ENCODE measurements at places on chromosomes 11 and 22. TPM values are rescaled to one million over a fixed set of nuclear protein-coding genes. Genes with fewer than 3 reads are reported as not detected.

DNA sequence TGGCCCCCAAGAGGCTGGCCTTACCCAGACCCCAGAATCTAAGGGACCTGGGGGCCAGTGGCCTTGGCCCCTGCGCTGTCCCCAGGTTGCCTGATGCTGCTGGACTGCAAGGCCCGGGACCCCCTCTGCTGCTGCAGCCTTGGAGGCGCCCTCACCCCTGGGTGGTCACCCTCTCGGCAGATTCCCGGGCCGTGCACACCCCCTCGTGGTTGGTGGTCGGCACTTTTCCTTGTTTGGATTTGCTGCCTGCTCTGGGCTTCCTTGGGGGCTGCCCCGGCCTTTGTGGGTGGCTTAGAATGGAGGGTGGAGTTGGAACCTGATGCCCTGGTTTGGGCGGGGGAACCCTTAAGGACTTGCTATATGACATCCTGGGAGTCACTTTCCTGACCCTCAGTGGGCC, 5.3 kb downstream of the RIN1 start:
- no peak overlapping the region for H3K4me3 ChIP-seq
- H3K36me3 ChIP-seq: no peaks in the 10 kb centered on the region
- no peaks in the 10 kb centered on the region for H3K27me3 ChIP-seq
- no peak overlapping the region for H3K27ac ChIP-seq
- DNase-seq: no peak

DNA sequence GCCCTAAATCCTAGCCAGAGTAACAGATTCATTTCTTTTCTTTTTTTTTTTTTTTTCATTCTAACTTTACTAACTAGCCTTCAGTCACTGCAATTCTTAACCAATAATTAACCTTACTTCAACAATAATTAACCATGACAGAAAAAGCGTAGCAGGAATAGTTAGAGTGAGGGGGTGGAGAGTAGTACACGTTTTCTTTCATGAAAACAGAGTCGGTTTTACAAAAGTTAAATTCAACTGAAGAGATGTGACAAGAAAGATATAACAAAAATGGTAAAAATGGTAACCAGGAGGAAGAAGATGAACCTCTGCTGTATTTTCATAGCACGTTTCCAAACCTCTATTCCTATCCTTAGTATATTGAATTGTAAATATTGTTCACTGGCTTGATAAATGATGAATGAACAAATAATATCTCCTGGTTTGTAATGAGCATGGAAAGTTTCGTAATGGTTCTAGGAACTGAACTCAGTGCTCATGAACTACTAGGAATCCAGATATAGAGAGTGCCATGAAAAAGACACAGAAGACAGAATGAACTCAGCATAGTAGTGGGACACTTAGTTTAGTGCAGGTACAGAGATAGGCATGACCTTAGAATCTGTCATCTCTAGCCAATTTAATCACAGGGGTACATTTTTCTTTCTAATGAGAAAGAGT, 116.5 kb upstream of the ANO5 start:
- no peak for DNase-seq
- H3K27me3 ChIP-seq: no peaks in the 10 kb centered on the region
- no peak overlapping the region for H3K4me3 ChIP-seq
- H3K36me3 ChIP-seq: no peaks in the 10 kb centered on the region
- H3K4me1 ChIP-seq: no peaks in the 10 kb centered on the region

GRCh38 chr11:44596525-44597276, 31.2 kb downstream of the CD82 start:
- peaks cover 7% of the 10 kb centered on the region for H3K4me1 ChIP-seq
- H3K27ac ChIP-seq: peak overlapping the region; percentile 33
- H3K36me3 ChIP-seq: no peaks in the 10 kb centered on the region
- no peaks in the 10 kb centered on the region for H3K27me3 ChIP-seq

DNA sequence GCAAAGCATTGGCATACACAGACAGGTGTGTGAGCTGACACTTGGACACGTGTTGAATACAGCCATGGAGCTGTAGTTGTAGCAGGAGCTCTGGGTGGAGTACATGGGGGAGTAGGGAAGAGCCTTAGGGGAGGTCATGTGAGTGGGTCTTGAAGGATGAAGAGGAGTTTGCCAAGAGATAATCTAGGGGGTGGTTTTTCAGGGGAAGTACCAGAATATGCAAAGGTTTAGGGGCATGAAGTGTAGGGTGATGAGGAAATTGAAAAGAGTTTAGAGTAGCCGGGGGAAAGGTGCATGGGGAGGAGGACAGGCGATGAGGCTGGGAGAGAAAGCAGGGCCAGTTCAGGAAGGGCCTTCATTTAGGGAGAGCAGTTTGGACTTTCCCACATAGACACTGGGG, 74.5 kb downstream of the GRIK4 start:
- no peak overlapping the region for H3K27ac ChIP-seq
- H3K4me1 ChIP-seq: no peaks in the 10 kb centered on the region
- peaks cover 5% of the 10 kb centered on the region for H3K27me3 ChIP-seq
- no peaks in the 10 kb centered on the region for H3K36me3 ChIP-seq
- DNase-seq: no peak

Gene TLCD5
- 1.8 TPM for total RNA-seq

GRCh38 chr11:76637491-76638269, 32.9 kb downstream of the LRRC32 start:
- H3K4me3 ChIP-seq: no peak overlapping the region
- H3K4me1 ChIP-seq: no peaks in the 10 kb centered on the region
- H3K27ac ChIP-seq: peak overlapping the region; percentile 56
- H3K27me3 ChIP-seq: no peaks in the 10 kb centered on the region
- no peaks in the 10 kb centered on the region for H3K36me3 ChIP-seq
- DNase-seq: peak; percentile 65

DNA sequence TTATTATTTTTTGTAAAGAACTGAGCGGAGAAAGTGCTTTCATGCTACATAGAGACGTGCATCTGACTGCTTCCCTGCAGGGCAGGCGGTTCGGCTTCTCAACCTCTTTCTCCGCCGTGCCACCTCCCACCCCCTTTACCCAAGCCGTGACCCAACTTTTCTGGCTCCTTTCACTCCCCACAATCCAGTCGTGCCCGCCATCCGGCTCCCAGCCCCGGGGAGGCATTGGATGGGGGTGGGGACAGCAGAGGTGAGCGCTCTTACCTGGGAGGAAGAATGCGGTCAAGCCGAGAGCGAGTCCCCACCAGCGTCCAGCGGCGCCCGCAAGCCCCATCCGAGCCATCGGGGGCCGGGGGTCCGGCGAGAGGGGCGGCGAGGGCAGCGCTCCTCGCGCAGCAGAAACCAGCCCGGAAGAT, 781 bp downstream of the NECTIN1 start:
- no peaks in the 10 kb centered on the region for H3K27me3 ChIP-seq
- no peaks in the 10 kb centered on the region for H3K36me3 ChIP-seq
- peaks cover 8% of the 10 kb centered on the region for H3K4me1 ChIP-seq
- no peak for DNase-seq
- H3K4me3 ChIP-seq: peak overlapping the region; percentile 64
- peak overlapping the region; percentile 89 for H3K27ac ChIP-seq

DNA sequence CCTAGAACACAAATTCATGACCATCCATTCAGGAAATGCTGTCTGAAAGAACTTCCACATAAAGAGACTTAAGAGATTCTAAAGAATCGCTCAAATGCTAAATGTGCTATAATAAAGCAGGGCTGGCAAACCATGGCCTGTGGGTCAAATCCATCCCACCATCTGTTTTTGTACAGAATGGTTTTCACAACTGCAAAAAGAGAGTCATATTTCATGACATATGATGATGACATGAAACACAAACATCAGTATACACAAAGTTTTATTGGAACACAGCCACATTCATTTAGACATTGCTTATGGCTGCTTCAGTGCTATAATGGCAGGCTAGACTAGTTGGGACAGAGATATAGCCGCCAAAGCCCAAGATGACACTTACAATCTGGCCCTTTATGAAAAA, 85.1 kb downstream of the RRAS2 start:
- no peak overlapping the region for H3K4me3 ChIP-seq
- H3K36me3 ChIP-seq: no peaks in the 10 kb centered on the region
- H3K4me1 ChIP-seq: no peaks in the 10 kb centered on the region
- H3K27ac ChIP-seq: no peak overlapping the region
- no peak for DNase-seq

GRCh38 chr11:87299041-87299481, 261.3 kb downstream of the TMEM135 start:
- no peak overlapping the region for H3K27ac ChIP-seq
- no peak overlapping the region for H3K4me3 ChIP-seq
- H3K27me3 ChIP-seq: no peaks in the 10 kb centered on the region
- no peaks in the 10 kb centered on the region for H3K36me3 ChIP-seq

GRCh38 chr11:74566146-74566960, 26.0 kb upstream of the POLD3 start:
- H3K27ac ChIP-seq: no peak overlapping the region
- H3K36me3 ChIP-seq: no peaks in the 10 kb centered on the region
- H3K4me3 ChIP-seq: no peak overlapping the region
- no peaks in the 10 kb centered on the region for H3K27me3 ChIP-seq
- DNase-seq: no peak

DNA sequence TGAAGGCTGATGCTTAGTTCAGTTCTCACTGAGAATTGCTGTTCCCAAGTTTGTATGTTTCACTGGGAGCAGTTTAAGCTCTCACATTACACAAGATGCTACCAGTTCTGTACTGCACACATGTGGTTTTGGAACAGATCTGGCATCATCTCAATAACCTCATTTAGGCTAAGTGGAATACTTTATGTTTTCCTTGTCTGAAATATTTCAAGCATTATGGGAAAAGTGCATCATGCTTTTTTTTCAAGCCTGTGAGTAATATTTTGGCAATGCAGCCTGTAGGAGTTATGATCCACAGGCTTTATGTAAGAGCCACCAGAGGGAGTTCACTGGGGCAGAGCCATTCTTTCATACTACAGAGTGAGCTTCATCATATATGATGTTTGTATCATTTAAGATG, 141.5 kb downstream of the OR4C45 start:
- H3K36me3 ChIP-seq: no peaks in the 10 kb centered on the region
- H3K27me3 ChIP-seq: no peaks in the 10 kb centered on the region
- H3K4me3 ChIP-seq: no peak overlapping the region
- H3K4me1 ChIP-seq: no peaks in the 10 kb centered on the region
- no peak overlapping the region for H3K27ac ChIP-seq
- no peak for DNase-seq

GRCh38 chr11:115910379-115910778, 406.2 kb upstream of the CADM1 start:
- H3K4me3 ChIP-seq: no peak overlapping the region
- no peaks in the 10 kb centered on the region for H3K36me3 ChIP-seq
- no peaks in the 10 kb centered on the region for H3K4me1 ChIP-seq

GRCh38 chr11:100573911-100574513, 113.1 kb upstream of the ARHGAP42 start:
- no peak for DNase-seq
- no peaks in the 10 kb centered on the region for H3K4me1 ChIP-seq
- H3K27ac ChIP-seq: no peak overlapping the region
- no peaks in the 10 kb centered on the region for H3K27me3 ChIP-seq

DNA sequence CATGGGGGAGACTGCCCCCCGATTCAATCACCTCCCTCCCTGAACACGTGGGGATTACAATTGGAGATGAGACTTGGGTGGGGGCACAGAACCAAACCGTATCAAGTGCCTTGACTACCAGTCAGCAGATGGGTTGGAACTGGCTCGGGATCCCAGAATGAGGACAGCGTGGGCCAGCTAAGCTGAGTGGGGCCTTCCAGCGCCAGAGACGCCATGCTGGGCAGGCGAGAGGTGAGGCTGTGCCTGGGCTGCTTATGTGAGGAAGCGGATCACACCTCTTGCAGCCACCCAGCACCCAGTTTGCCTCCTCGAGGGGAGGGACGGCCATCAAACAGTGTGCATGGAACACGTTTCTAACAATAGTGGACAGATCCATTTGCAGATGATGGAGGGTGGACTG, 195.1 kb downstream of the TBC1D22A start:
- no peak for DNase-seq
- H3K4me1 ChIP-seq: no peaks in the 10 kb centered on the region
- no peak overlapping the region for H3K4me3 ChIP-seq
- H3K36me3 ChIP-seq: no peaks in the 10 kb centered on the region
- no peaks in the 10 kb centered on the region for H3K27me3 ChIP-seq
- no peak overlapping the region for H3K27ac ChIP-seq

DNA sequence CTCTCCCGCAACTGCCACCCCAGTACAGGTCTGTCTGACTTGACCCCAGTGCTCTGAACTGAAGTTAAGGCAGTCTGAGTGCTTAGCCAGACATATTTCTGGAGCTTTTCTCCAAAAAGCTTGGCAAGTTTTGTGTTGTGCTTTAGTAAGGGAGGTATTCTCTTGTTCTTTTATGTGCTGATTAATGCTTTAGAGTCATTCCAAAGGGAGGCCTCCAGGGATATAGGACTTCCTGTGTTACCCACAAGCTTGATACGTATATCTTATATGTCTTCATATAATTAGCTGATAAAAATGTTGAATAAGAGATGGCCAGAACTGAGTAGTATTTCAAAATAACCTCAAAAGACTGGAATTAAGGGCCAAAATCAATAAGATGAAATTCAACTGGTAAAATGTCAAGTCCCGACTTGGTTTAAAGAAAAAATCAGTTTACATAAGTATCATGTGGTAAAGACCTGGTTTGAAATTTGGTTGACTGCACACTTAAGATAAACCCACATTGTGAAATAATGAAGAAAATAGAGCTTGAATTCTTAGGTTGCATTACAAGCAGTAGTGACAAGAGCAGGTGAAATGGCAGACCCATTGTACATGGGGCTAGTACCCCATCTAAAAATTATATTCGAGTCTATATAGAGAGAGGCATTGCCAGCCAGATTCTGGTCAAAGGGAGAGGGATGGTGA, 226.9 kb downstream of the SNX19 start:
- H3K27me3 ChIP-seq: no peaks in the 10 kb centered on the region
- H3K4me3 ChIP-seq: no peak overlapping the region
- no peak for DNase-seq

GRCh38 chr11:2534957-2535672, 90.3 kb downstream of the KCNQ1 start:
- H3K4me3 ChIP-seq: no peak overlapping the region
- H3K4me1 ChIP-seq: peaks cover 11% of the 10 kb centered on the region
- H3K27me3 ChIP-seq: no peaks in the 10 kb centered on the region
- H3K36me3 ChIP-seq: no peaks in the 10 kb centered on the region
- no peak overlapping the region for H3K27ac ChIP-seq
- DNase-seq: no peak

DNA sequence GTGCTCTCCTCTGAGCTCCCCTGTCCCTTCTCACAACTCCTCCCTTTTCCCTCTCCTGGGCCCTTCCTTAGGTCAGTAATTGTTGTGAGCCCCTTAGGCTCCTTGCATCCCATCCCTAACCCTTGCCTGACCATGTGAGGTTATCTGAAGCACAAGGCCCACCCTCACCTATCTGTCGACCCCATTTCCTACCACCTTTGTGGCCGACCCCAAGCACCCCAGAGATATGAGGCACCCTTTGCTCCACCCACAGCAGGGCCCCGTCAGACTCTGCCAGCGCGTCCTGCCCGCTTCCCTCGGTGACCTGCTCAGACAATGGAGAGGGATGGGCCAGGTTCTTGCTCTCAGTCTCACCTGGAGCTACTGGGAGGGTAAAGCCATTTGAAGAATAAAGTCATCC, 1.3 kb downstream of the GNG3 start:
- no peaks in the 10 kb centered on the region for H3K27me3 ChIP-seq
- H3K36me3 ChIP-seq: no peaks in the 10 kb centered on the region
- peak overlapping the region; percentile 94 for H3K27ac ChIP-seq
- DNase-seq: peak; percentile 53
- peaks cover 9% of the 10 kb centered on the region for H3K4me1 ChIP-seq
- H3K4me3 ChIP-seq: peak overlapping the region; percentile 49

GRCh38 chr11:77512092-77512491, 38.2 kb upstream of the PAK1 start:
- no peaks in the 10 kb centered on the region for H3K27me3 ChIP-seq
- H3K27ac ChIP-seq: no peak overlapping the region
- H3K4me1 ChIP-seq: no peaks in the 10 kb centered on the region
- H3K36me3 ChIP-seq: no peaks in the 10 kb centered on the region
- no peak overlapping the region for H3K4me3 ChIP-seq
- DNase-seq: no peak

GRCh38 chr11:80365076-80365725, 924.4 kb upstream of the TENM4 start:
- H3K27ac ChIP-seq: no peak overlapping the region
- DNase-seq: no peak
